ENCODE measurements at places on chromosomes 5 and 9.

GRCh38 chr5:127355337-127355736, 64.7 kb downstream of the MEGF10 start:
- DNase-seq, result no peak

DNA sequence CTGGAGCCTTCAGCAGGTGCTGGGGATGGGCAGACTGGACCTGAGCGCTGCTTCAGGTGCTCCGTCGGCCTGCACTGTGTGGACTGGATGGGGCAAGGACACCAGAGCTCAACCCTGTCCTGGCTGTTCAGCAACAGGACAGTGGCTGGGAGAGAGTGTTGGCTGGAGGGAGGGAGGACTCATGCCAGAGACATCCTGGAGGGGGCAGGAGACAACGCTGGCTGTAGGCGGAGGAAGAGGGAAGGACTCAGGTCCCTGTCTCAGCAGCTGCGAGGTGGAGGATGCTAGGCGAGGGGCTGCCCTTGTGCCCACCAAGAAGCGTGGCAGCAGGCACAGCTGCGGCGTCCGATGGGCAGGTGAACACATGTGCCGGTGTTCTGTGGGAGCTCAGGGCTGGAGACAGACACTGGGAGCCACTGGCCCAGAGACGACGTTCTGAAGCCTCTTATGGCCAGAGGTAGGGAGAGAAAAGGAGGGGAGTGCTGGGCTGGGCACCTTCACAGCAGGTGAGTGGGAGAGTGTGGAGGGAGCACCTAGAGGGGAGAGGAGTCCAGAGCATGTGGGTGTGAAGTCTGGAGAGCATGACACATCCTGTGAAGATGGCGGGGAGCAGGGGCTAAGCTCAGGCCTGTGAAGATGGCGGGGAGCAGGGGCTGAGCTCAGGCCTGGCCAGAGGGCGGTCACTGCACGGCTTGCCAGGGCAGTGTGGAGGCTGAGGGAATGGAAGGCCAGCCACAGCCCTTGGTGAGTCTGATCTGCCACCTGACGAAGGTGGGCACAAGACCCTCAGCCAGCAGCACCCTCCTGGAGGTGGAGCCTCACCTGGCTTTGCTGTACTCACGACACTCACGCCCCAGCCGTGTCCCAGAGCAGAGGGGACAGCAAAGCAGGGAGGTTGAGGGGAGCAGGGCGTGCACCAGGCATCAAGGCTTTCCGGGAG, 79.1 kb upstream of the FCN1 start:
- no peak for DNase-seq

DNA sequence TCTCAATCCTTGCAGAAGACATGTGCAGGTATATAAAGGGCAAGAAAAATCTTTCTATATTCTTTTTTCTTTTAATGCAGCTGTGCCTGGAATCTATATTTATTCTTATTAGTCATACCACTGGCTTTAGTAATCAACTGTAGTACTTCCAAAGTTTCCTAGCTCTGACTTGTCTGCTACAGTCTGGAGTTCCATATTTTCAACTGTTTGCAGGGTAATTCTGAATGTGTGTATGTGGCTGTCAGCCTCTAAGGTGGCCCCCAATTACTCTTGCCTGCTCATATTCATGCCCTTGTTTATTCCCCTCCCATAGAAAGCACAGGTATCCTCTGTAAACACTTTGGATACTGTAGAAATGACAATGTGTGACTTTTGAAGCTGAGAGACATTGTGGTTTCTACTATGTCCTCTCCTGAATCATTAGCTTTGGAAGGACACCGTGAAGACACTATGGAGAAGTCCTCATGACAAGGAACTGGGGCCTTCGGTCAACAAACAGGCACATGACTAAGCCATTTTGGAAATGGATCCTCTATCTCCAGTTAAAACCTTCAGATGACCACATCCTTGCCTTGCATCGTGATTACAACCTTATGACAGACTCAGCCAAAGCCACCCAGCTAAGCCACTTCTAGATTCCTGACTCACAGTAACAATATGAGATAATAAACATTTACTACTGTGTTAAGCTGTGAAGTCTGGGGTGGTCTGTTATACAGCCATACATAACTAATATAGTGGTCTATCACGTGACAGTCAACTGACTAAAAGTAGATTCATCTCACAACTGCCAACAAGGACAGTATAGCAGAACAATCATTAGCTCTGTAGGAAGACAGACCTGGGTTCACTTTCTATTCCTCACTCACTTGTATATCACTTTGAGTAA, 49.5 kb upstream of the SUSD1 start:
- peak; percentile 62 for DNase-seq

DNA sequence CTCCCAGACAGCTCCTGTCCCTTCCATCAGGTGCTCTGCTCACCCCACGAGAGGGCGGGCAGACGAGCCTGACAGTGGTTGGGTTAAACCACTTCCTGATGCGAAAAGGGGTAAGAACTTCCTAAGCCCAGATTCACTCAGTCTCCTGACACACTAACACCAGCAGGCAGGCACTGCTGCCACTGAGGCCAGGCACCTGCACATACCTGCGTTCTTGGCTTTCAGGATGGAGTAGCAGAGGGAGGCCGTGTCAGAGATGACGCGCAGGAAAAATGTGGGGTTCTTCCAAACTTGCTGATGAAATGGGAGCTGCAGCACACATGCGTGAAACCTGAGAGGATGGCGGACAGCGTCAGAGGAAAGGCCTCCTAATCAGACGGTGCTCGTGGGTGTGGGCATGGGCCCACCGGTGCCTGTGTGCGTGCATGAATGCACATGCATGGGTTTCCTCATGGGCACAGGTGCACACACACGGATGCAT, 29.9 kb downstream of the SLC6A18 start:
- DNase-seq, result no peak

GRCh38 chr9:128454991-128455390, 815 bp upstream of the ODF2 start:
- no peak for DNase-seq

GRCh38 chr5:180525399-180525798, 31.2 kb downstream of the CNOT6 start:
- DNase-seq, result no peak

DNA sequence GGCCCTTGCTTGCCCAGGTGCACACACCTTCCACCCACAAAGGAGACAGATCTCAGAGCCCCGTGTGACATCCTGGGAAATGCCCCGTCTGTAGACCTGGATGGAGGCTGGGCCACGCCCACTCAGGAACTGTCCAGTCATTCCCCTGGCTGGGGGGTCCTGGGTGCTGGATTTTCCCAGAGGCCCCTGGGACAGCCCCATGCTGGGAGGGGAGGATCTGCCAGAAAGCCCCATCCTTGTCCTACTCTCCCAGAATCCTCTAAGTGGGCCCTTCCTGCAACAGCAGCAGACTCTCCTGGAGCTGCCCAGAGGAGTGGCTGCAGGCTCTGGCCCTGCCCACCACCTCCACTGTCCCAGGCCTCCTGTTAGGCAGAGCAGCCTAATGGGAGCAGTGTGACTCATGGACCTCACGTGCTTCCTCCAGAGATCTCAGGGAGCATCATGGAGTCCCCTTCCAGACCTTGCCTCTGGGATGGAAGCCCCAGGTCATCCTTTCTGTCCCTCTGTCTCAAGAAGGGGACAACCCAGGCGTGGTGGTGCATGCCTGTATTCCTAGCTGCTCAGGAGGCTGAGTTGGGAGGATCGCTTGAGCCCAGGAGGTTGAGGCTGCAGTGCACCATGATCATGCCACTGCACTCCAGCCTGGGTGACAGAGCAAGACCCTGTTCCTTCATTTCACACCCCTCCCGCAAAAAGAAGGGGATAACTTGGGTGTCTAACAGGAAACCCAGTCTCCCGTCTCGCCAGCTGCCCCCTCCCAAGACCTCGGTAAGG, 51.7 kb downstream of the JADE2 start:
- peak; percentile 53 for DNase-seq

- peak; percentile 53 for DNase-seq
Measured at GRCh38 chr5:139636975-139637408, 11.2 kb upstream of the CXXC5 start.

DNA sequence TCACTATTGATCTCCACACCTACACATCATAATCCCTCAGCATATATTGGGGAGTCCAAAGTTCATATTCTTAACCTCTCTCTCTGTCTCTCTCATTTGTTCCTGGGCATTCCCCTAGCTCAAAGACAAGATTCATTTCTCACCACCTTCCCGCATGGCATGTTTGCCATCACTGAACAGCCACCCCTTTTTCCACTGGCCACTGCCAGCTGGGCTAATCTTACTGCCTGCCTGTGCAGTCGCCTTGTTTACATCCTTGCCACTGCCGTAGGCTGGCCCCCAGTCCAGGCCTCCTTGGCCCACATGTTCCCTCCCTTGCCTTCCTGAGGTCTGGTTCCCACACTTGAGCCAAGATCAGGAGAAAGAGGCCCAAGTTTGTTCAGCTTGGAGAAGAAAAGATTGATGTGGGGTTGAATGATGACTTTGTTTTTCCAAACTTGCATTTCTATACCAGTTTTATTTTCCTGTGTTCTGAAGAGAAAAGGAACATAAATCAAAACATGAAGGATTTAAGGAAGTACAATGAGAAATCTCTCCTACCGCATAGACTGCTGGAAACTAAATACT, 80.2 kb downstream of the PLAC8L1 start:
- no peak for DNase-seq

DNA sequence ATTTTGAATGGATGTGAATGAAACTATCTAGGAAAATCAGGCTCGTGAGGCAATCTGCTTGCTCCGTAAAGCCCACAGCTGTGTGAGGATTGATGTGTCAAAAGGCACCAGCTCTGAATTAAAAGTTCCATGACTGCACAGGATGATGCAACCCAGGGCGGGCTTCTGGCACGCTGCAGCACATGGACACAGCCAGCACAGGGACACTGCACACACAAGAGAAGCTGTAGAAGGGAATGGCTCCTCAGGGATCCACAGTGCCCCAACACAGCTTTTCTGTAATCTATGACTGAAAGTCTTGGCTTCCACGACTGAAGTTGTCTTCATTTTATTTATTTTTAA, 151.0 kb downstream of the GCNT1 start:
- DNase-seq, result peak; percentile 88

GRCh38 chr5:91884036-91884435, 500.9 kb upstream of the ARRDC3 start:
- no peak for DNase-seq

GRCh38 chr5:6496207-6496584, 47.5 kb downstream of the UBE2QL1 start:
- DNase-seq, result no peak

- DNase-seq, result no peak
Measured at GRCh38 chr9:91403665-91404543, 19.7 kb downstream of the NFIL3 start.

DNA sequence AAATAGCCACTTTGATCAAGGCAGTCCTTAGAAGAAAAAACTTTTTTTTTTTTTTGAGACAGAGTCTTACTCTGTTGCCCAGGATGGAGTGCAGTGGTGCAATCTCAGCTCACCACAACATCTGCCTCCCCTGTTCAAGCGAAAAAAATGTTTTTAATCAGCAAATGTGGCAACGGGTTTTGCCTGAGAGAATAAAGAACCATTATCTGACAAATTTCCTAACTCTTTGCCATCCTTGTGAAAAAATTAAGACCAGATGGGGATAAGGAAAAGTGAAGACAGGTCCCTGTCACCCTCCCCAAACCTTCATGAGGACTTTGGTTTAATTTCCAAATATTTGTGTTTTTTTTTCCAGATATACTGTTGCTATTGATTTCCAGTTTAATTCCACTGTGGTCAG, 107.3 kb upstream of the SPOCK1 start:
- DNase-seq, result no peak

- no peak for DNase-seq
Measured at GRCh38 chr9:114482593-114482992, 22.7 kb downstream of the WHRN start.

GRCh38 chr5:14463629-14464028, 118.0 kb upstream of the OTULINL start:
- no peak for DNase-seq

DNA sequence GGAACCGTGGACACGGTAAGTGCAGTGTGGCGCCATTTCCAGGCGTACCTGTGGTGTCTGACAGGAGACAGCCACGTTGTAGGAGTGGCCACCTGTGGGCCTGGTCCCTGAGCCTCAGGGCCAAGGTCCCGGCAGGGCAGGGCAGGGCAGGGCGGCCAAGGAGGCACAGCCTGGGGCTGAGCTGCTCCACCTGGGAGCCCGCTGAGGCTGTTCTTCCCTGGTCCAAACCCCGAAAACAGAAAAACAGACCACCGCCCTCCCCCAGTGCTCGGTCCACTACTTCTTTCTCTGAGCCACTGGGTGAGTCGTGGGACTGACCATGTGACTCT, 8.6 kb downstream of the PMPCA start:
- DNase-seq, result no peak

GRCh38 chr5:100791391-100791790, 111.7 kb downstream of the ST8SIA4 start:
- DNase-seq, result no peak

DNA sequence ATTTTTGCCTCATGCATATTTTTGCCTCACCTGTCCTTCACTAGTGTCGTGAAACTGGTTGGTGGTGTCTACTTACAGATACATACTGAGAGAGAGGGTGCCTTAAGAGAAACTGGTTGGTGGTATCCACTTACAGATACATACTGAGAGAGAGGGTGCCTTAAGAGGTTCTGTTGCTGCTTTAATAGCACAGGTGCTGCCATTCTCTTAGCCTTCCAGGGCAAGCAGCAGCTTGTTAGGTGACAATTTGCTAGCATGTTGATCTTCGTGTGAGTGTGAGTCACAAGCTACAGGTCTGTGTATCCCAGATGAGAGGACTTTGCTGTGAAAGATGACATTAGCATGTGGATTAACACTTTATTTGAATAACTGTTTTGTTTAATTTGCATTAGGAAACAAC, 1.4 kb downstream of the PTTG1 start:
- DNase-seq, result no peak

GRCh38 chr5:82918311-82919031, 158.7 kb downstream of the TMEM167A start:
- no peak for DNase-seq

GRCh38 chr9:34185778-34186551, 7.1 kb downstream of the UBAP1 start:
- peak; percentile 91 for DNase-seq

- no peak for DNase-seq
Measured at GRCh38 chr9:33651125-33651524, 127.1 kb downstream of the ANKRD18B start.

DNA sequence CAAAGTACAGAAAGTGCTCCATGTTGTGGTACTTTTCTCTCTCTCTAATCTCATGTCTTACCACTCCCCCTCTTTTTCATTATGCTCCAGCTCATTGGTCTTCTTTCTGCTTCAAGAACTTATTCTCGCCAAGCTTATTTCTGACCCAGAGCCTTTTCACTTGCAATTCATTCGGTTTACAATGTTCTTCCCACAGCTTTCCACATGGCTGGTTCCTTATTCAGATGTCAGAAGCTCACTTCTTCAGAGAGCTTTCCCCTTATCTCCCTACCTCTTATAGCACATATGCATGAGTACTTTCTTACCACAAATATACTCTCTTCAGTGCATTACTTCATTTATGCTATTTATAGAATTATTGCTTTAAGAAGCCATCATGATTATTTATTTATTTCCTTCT, 338.8 kb upstream of the ATP10B start:
- DNase-seq, result no peak

- no peak for DNase-seq
Measured at GRCh38 chr5:109830955-109831502, 141.3 kb downstream of the MAN2A1 start.

DNA sequence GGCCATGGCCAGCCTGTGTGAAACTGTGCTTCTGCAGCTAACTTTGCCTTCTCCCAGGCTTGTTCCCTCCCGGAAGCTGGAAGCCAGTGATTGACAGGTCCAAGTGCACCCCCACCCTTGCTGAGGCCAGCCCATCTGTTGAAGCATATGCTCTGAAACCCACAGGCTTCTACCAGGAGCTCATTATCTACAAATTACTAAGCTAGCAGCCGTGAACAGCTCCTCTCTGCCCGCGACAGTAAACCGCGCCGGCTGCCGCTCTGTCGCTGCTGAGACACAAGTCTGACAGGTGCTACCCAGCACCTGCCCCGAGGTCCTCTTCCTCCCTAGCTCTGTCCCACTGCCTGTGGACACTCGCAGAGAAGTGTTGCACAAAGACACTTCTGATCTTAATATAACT, 490.9 kb downstream of the GADD45G start:
- DNase-seq, result no peak

All from fibroblast of skin of scalp (primary cell).